Stimulated activated CD4-positive, alpha-beta T cell treated with anti-CD3 and anti-CD28 coated beads, Interleukin-4, amount 100 ng/mL, for 24 hours (primary cell): ENCODE measurements at places on chromosomes 5 and 9.

DNA sequence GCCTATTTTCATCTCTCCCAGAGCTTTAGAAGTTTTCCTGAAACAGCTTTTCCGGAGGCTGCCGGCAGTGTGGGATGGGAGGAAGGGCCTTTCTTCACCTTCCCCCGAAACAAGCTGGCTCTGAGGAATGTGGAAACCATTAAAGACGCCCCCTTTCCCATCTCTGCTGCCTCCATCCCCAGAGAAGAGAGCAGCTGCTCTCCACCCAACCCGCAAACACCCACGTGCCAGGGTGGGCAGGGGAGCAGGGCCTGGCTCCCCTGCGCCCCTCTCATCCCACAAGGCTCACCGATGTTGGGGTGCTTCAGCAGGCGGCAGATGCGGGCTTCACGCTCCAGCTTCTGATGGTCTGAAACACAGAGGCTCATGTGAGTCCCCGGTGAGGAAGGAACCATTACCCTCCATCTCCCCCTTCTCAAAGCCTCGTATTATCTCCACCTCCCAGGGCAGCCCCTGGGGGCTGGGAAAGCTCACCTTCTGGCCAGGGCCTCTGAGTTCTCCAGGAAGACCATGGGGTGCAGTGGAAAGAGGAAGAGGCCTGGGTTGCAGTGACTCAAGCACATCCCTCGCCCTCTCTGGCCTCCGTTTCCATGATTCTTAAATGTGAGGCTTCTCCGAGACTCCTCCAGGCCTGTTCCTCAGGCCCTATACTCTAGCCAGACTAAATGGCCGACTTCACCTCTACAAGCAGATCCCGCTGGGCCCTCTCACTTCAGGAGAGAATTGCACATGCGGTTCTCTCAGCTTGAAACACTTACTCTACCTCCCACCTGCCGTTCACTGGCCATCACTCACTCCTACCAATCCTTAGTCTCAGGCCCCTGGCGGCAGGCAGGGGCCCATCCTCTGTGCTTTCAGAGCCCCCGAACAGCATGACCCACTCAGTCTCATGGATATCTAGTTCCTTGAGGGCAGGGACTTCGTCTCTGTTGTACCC lies 24.6 kb downstream of the CAMK2A start:
- DNase-seq, result no peak

DNA sequence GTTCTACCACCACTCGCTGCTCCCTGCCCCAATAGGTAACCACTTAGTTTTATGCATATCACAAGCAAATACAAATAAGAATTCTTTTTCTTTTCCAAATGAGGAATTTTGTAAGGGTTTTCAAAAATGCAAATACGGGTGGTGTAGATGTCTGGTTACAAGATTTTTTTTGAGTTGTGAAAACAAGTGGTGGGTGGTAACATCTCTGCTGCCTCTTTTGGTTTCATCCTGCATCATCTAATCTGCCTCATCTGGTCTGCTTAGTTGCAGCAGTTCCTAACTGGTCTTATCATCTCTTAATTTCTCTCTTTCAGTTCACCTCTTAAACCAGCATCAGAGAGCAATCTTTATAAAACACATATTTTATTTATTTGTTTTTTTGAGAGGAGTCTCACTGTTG lies 5.3 kb downstream of the NFX1 start:
- no peak for DNase-seq

DNA sequence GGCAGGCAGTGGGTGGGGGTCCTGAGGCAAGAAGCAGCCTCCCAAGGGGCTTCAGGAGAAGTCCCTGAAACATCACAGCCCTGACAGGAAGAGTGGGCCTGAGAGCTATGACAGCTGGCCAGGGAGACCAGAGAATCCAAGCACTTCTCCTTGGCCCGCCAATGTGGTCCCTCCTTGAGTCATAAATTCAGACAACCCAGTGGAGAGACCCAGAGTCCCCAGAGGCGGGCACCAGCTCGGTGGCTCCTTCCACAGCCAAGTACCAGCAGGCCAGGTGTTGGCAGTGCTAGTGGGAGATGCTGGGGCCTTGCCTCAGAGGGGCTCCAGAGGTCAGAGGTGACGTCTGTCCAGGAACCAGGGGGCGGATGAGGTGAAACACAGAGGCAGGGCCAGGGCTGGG lies 1.6 kb upstream of the DOK3 start:
- DNase-seq, result no peak

- DNase-seq, result no peak
These were observed 53.1 kb upstream of the TYRP1 start for GRCh38 chr9:12640016-12640587.

DNA sequence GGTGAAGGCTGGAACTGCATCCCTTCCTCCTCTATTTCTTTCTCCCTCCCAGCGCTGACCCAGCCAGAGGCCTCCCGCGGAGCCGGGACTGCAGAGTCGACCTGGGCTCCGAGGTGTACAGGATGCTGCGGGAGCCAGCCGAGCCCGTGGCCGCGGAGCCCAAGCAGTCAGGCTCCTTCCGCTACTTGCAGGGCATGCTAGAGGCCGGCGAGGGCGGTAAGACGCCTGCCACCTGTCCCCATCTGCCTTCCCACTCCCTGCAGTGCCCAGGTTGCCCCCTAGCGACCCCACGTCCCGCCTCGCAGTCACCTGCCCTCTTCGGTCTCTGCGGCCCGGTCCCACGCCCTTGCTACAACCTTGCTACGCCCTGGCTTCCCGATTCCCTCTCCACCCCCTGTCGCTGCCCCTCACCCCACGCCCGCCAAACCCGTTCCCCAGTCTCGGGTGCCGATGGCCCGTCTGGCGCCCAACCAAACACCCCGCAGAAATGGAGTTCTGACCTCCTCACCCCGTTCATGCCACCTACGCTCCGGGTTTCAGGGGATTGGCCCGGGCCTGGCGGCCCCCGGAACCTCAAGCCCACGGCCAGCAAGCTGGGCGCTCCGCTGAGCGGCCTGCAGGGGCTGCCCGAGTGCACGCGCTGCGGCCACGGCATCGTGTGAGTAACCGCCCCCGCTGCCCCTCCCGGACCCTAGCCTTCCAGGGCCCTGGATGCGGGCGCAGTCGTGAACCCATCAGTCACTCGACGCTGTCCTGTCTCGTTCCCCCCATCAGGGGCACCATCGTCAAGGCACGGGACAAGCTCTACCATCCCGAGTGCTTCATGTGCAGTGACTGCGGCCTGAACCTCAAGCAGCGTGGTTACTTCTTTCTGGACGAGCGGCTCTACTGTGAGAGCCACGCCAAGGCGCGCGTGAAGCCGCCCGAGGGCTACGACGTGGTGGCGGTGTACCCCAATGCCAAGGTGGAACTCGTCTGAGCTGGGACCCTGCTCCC lies 14.1 kb downstream of the PDLIM4 start:
- DNase-seq, result no peak

DNA sequence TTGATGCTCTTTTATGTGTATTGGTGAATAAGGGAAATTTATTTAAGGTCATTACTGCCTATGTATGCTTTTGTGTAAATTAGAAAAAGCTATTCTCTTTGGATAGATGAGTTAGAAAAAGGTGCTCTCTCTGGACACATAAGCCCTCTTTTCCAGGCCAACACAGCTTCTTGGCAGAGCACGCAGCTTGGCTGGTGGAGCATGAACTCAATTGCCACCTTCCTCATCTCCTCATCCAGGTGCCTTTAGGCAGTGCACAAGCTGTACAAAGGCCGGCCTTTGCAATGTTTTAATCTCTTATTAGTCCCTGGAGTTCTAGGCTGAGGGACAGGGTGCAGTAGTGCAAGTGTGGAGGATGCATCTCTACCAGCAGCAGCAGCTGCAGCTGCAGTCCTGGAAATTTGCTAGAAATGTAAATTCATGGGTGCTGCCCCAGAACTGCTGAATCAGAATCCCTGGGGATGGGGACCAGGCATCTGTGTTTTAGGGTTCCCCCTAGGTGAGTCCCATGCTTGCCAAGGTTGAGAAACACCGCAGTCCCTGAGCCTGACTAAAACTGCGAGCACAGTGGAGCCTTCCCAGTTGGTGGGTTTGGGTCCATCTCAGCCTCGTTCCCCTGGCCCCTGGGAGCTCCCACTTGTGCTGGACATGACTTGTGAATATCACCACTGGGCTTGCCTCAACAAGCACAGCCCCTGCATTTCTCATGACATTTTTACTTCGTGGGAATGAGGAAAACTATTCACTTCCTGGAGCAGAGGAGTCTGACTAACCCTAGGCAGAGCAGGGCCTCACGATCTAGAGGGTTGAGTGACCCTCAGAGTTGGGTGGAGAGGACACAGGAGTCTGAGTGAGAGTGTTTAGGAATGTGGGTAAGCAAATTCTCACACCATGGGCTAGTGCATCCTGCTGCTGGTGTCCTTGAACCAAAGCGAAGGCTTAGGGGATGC lies 272.3 kb downstream of the ZSWIM6 start:
- DNase-seq, result no peak

GRCh38 chr9:87063246-87063645 lies 115.9 kb upstream of the GAS1 start:
- no peak for DNase-seq

DNA sequence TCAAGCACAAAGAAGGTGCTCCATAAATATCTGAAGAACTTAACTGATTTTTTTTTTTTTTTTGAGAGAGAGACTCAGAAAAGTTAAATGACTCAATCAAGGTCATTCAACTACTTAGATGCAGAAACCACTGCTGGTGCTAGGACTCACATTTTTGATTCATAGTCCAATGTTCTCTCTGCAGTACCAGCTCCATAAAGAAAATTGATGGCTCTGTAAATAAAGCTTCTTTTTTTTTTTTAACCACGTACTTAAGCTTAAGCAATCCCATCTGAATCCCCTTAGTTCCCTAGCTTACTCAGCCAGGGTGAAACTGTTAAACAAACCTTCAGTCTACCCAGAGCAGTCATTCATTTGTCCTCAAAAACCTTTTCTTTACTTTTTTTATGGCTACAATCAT lies 657.0 kb upstream of the WWC1 start:
- no peak for DNase-seq

- DNase-seq, result no peak
These were observed 45.7 kb downstream of the MUSK start for GRCh38 chr9:110714314-110714713.

GRCh38 chr9:115234094-115234493 lies 116.1 kb upstream of the TNC start:
- no peak for DNase-seq

DNA sequence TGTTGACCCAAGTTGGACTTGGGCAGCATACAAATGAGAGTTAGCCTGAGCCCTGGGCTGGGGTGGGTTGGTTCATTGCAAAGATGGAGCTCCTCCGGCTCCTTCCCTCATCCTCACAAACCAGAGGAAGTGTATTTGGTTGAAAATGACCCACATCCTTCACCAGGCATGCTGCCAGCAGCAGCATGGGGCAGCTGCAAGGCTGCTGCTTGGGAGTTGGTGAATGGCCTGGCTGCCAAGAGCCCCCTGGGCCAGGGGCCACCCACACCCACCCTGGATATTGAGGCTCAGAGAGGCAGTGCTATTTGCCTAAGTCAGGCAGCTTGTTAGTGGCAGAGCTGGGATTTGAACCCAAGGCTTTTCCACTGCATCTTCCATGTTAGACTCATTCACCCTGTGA lies 29.5 kb downstream of the PPARGC1B start:
- no peak for DNase-seq

- no peak for DNase-seq
These were observed 115.7 kb downstream of the MAN2A1 start for GRCh38 chr5:109805472-109805871.

- DNase-seq, result no peak
These were observed 64.8 kb downstream of the HSPA4 start for GRCh38 chr5:133116601-133117000.

DNA sequence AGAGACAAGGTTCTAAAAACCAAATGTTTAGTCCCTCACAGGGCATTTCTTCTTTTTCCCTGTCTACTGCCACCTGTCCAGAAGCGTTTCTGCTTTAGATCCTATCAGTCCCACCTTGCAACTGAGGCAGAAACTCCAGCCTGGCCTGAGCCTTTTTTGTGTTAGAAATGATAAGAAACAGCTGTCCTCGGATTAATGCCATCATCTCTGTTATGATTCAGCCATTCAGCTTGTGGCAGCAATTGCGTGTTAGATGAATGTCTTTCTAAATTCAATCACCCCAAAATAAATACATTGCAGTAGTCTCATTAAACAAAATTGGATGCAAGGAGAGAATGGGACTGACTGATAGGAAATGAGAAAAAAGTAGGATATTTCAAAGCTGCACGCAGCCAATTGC lies 28.3 kb upstream of the FRMPD1 start:
- no peak for DNase-seq

- no peak for DNase-seq
These were observed 45.9 kb upstream of the GABRP start for GRCh38 chr5:170737591-170737990.

DNA sequence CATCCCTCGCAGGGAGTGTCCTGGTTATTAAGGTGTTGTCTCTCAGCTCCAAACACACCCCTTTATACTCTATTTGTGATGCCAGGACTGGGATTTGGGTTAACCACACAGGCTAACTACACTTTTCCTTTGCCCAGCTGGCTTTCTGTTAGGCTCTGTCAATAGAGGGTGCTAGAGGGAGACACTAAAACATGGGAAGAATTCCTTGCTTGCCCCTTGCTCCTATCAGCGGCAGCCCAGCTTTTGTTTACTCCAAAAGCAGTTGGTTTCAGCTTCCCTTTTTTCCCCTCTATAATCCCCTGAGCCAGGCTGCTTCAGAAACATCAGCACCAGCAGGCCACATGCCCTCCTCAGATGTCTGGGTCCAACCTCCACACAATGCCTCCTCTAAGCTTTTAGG lies 297.1 kb downstream of the KCTD16 start:
- DNase-seq, result no peak

- no peak for DNase-seq
These were observed 1225.2 kb downstream of the PTPRD start for GRCh38 chr9:9387511-9388115.

- DNase-seq, result no peak
These were observed 54.6 kb upstream of the PHYKPL start for GRCh38 chr5:178287091-178287790.

DNA sequence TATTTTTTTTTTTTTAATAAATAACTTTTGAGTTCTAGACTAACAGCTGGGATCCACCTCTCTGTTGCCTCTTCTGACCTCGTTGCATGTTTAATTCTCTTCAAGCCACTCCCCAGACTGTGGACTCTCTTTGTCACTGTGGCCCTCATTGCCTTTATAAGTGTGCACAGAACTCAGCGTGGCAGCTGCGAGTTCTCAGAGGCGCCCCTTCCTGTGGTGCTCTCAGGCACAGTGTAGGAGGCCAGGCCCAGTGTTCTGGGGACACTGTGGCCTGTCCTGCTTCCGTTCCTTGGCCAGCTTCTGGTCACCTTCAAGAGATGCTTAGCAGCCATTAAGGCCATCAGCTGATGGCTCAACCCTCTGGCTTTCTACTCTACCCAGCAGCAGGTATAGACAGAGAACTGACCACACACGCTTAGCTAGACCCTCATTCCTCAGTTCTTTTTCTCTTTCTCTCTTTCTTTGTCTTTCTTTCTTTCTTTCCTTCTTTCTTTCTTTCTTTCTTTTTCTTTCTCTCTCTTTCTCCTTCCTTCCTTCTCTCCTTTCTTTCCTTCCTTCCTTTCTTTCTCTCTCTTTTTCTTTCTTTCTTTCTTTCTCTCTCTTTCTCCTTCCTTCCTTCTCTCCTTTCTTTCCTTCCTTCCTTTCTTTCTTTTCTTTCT lies 27.7 kb downstream of the STC2 start:
- DNase-seq, result no peak
